ENCODE measurements at places on chromosomes 12 and 14. TPM values are rescaled to one million over a fixed set of nuclear protein-coding genes. Genes with fewer than 3 reads are reported as not detected.
A peak's percentile ranks its signal among the peaks of the same experiment; 100 is the strongest.

DNA sequence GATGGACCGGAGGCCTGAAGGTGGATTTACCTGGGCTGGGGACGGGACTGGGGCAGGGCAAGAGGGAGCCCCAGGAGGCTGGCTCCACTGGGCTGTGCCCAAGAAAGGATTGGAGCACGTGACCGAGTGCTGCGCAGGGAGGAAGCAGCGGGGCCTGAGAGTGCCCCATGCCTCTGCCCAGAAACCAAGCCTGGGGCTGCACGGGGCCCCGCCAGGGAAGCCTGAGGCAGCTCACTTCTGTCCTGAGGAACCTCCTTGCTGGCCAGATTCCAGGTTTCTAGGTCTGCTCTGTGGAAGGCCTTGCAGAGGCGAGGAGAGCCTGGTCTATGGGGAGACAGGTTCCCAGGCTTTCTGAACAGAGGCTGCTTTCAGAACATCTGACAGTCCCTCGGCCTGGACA is 10.4 kb downstream of the NGB start:
- no peak for DNase-seq

Gene ANO6
- total RNA-seq: 13.1 TPM

Gene CCDC177
- not detected for total RNA-seq

Gene EIF2S3B
- 3.3 TPM for total RNA-seq

Gene PRB2
- total RNA-seq: not detected

Gene NKX2-1
- not detected for total RNA-seq

Gene DIO2
- total RNA-seq: not detected

Gene NPFF
- total RNA-seq: not detected

GRCh38 chr12:82132390-82132789 is 225.8 kb downstream of the CCDC59 start:
- no peak for DNase-seq

DNA sequence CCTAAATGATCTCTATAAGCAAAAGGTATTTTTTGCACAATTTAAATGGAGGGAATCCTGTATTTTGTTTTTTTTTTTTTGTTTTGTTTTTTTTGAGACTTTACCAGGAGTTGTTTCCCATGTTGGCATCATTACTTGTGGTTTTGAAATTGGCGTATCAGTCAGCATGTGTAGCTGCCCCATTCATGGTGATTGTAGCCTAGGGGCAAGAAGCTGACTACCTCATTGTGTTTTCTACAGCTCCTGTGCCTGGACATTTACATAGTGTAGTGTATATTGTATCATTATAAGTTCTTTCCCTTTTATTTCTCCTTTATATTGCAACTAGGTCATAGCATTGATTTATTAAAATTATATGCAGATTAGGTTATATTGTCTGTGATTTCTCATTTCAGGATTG is 24.5 kb downstream of the SAMD4A start:
- no peak for DNase-seq

Gene ACSS3
- not detected for total RNA-seq

DNA sequence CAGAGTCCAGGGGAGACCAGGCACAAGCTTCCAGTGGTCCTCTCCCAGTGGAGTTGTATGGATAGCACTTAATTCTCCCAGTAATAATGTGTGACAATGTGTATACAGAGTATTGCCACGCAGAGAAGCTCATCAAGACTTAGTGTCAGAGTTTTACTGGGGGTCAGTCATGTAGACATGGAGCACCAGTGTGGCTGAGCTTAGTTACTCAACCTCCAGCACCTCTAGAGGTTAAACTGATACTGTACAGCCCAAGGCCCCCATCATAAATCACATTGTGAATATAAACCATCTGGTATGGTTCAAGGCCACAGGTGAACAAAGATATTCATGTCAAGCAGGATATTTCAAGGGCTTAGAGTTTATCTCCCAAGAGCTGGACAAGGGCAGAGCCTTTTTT is 378.1 kb upstream of the TMPO start:
- no peak for DNase-seq

DNA sequence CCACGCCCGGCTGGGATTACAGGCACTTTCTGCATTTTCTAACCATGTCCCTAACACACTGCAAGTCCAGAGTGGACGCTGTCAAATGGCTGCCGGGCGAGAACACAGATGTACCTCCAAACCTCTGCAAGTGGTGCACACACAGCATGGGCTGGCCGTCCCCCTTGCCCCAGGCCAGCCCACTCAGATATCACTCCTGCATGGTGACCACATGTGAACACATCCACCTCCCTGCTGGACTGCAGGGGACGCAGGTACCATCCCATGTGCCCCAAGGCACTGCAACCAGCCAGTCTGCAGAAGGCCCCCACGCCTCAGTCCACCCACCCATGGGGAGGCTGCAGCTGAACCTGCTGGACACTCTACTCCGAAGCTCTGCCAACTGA is 14.0 kb downstream of the BRF1 start:
- no peak for DNase-seq

DNA sequence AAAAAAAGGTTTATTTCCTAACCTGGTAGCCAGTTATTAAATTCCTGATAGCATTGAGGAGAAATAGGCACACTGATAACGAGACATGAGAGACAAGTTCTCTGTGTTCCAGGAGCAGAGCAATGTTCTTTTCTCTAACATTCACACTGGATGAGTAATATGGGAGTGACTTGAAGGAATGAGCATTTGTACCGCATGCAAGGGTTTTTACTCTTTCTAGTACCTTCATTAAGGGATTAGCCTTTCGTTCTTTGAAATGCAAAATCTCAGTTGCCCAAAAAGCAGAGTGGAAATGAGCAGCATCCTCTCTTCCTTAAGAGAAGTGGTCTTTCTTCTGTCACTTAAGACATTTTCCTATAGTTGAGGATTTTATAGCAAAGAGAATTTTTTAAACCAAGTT is 54.7 kb downstream of the FGD4 start:
- DNase-seq: no peak

DNA sequence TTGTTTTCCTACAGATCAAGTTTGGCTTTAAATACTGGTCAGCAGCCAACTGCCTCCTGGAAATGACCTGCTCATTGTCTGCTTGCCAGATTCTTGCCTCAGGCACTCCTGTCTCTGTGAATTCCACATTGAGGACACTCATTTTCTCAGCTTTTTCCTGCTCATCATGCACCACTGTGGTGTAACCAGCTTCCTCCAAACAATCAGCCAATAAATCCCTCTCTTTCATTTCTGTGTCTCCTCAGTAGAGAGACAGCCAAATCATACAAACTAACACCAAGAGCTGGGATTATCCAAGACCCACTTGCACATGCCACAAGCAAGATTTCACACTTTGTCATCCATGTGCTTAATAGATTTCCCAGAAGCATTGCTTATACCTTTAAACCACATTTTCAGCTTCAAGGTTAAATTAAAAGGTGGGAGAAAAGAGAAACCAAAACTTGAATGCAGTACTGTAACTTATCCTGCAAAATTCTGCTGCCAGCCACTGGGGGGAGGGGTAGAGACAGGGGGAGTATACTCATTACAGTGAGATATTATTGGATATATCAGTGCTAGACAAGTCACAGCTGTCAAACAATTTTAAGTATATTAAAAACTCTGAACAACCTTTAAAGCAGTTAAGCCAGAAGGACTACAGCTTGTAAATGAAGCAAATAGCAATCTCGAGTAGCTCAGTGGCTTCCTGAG is 105.0 kb downstream of the PPP2R5E start:
- peak; percentile 36 for DNase-seq

Gene SRRM4
- not detected for total RNA-seq

- DNase-seq: peak; percentile 27
These were observed at the start of gene ABCC9 for GRCh38 chr12:21940549-21941505. Gene ABCC9, minus strand, starts transcription at chr12:21941426. Its CDS starts 4,752 bp downstream, at chr12:21936674.

GRCh38 chr14:93132472-93133065 is 16.8 kb upstream of the ITPK1 start:
- peak; percentile 57 for DNase-seq

Gene MUCL1
- total RNA-seq: not detected

GRCh38 chr12:113167868-113168267 is 17.4 kb downstream of the DDX54 start:
- DNase-seq: no peak

DNA sequence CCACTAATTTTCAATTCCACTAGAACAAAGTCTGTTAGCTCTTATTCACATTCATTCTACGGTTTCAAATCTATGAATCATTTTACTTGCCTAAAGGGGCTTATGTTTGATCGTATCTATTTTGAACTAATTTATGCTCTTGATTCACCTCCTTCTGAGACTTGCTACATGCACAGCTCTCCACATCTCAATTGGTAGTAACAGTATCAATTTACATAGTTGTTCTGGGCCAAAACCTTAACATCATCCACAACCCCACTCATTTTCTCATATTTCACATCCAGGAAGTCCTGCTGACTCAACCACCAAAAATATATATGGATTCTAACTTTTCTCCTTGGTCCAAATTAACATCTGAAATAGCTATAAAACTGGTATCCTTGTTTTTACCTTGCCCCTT is 208.6 kb downstream of the RASSF9 start:
- no peak for DNase-seq

GRCh38 chr12:56387152-56387736 is 24.6 kb upstream of the APOF start:
- DNase-seq: no peak

Gene DAO
- not detected for total RNA-seq

GRCh38 chr14:59358102-59358501 is 107.1 kb downstream of the GPR135 start:
- DNase-seq: no peak

DNA sequence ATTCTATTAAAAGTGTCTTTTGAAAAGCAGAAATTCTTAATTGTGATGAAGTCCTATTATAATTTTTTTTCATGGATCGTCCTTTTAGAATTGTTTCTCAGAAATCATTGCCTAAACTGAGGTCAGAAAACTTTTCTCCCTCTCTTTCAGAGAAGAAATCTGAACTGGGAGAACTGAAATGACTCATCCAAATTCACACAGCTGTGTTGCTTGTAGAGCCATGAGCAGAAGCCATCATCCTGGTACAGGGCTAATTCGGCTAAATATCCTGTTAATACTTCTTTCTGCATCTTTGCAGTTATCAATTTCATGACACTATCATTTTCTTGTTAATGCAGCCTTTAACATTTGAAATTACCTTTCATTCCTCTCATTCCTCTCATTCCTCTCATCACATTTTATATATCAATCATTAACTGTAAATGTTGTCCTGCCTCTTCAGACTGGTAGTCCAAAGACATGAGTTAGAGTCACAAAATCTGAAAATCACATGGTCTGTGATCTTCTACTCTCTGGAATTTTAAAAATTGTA is 15.5 kb downstream of the SLC15A5 start:
- DNase-seq: no peak

- no peak for DNase-seq
These were observed 51.5 kb upstream of the RNU6-7 start for GRCh38 chr14:32150392-32150791.

Gene NKX2-8
- total RNA-seq: not detected

- DNase-seq: no peak
These were observed 223.8 kb downstream of the EFCAB11 start for GRCh38 chr14:89730687-89731086.
